Lung microvascular endothelial cell (primary cell): ENCODE measurements at places on chromosomes 11 and 22. TPM values are rescaled to one million over a fixed set of nuclear protein-coding genes. Genes with fewer than 3 reads are reported as not detected.

Gene SART1
- 25.7 and 30.2 TPM in 2 replicates for total RNA-seq

Gene NCF4
- total RNA-seq, result not detected in 2 replicates

Gene MMP8
- not detected in 2 replicates for total RNA-seq

Gene ZNF70
- total RNA-seq, result 1.3 and 1.8 TPM in 2 replicates

Gene MICALL1
- 20.7 and 30.2 TPM in 2 replicates for total RNA-seq

Gene PNPLA3
- 0.60 and 1.1 TPM in 2 replicates for total RNA-seq

Gene MAPK11
- 16.3 and 21.8 TPM in 2 replicates for total RNA-seq

Gene TEX54
- not detected in 2 replicates for total RNA-seq

Gene LARGE2
- not detected in 2 replicates for total RNA-seq

Gene TIRAP
- 2.6 and 4.2 TPM in 2 replicates for total RNA-seq
